Tibial nerve (tissue), 4 donors: ENCODE measurements at places on chromosomes 11 and 22. TPM values are rescaled to one million over a fixed set of nuclear protein-coding genes. Genes with fewer than 3 reads are reported as not detected.

KCNQ1 gene
- 7.5 TPM for total RNA-seq

KCNQ1OT1 gene
- total RNA-seq, result 8.0 TPM

CBX7 gene
- total RNA-seq, result 264 TPM

C11orf91 gene
- not detected for total RNA-seq

- H3K36me3 ChIP-seq, result peaks cover 25% of the 10 kb centered on the region
- H3K27me3 ChIP-seq, result no peaks in the 10 kb centered on the region
- no peak overlapping the region for H3K27ac ChIP-seq
- DNase-seq, result no peak
- no peaks in the 10 kb centered on the region for H3K4me1 ChIP-seq
- no peak overlapping the region for H3K4me3 ChIP-seq
Measured at GRCh38 chr11:70352100-70352499, 46.2 kb upstream of the CTTN start.

- H3K4me3 ChIP-seq, result peak within 1 kb of the TSS; percentile 78
- peak within 1 kb of the TSS; percentile 99 for H3K27ac ChIP-seq
- peaks cover 44% of the 10 kb centered on the region for H3K4me1 ChIP-seq
- no peaks in the 10 kb centered on the region for H3K27me3 ChIP-seq
Measured at GRCh38 chr11:3840870-3841425, at the start of gene RHOG. Gene RHOG, minus strand, starts transcription at chr11:3840959. Its CDS starts 12,821 bp downstream, at chr11:3828138.

GRCh38 chr22:37048133-37048532 lies 3.4 kb upstream of the KCTD17 start:
- H3K36me3 ChIP-seq, result no peaks in the 10 kb centered on the region
- no peak for DNase-seq
- no peaks in the 10 kb centered on the region for H3K27me3 ChIP-seq
- H3K27ac ChIP-seq, result no peak overlapping the region
- H3K4me1 ChIP-seq, result peaks cover 8% of the 10 kb centered on the region
- H3K4me3 ChIP-seq, result no peak overlapping the region

GRCh38 chr11:13963169-13963948 lies 836 bp downstream of the SPON1 start:
- H3K4me1 ChIP-seq, result peaks cover 9% of the 10 kb centered on the region
- no peak for DNase-seq
- peaks cover 49% of the 10 kb centered on the region for H3K27me3 ChIP-seq
- H3K36me3 ChIP-seq, result no peaks in the 10 kb centered on the region
- H3K4me3 ChIP-seq, result peak overlapping the region; percentile 40
- peak overlapping the region; percentile 51 for H3K27ac ChIP-seq
